EH (cell line): ENCODE measurements at places on chromosomes 7 and 10.

- DNase-seq, result no peak
These were observed 66.8 kb downstream of the MAD1L1 start for GRCh38 chr7:2165610-2166594.

DNA sequence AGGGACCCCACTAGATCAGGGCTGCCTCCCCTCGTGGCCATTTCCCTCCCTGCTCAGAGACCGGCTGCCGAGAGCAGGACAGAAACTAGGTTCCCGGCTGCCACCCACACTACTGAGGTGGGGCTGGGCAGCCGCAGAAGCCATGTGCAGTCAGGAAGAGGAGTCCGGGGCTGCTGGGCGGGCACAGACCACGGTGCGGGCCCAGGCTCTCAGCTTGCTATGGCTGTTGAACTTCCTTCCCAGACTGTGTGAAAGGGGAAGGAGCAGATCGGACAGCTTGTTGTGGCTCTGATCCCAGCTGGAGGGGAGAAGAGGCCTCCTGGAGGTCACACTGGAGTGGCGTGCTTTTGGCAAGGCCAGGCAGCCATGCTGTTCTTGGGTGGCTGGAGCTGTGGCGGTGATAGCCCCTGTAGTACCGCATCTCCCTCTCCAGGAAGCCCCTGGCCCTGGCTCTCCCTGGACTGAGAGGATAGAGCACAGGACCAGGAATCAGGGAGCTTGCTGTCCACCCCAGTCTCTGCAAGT is 56.8 kb downstream of the HK1 start:
- DNase-seq, result no peak

- DNase-seq, result no peak
These were observed 6.9 kb downstream of the MTG1 start for GRCh38 chr10:133400624-133401424.

DNA sequence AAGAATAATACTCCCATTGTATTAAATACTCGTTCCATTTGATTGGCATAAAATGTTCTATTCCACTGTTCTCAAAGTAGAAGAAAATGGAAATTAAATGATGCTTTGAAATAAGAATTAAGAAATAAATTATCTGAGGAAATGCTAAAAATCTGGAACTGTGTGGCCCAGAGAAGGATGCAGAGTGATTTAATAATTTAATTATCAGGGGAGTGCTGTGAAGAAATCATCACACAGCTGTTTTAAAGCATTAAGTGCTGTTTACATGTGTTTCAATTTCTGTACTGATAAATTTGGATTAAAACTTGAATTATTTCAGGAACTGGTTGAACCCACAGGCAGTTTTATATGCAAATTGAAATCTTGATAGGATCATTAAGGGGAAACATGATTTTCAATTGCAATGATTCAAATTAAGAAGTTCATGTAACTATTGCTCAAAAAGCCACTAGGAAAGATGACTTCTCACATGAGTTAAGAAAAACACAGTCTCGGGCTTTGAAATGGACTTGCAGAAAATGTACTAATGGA is 56.3 kb downstream of the COL28A1 start:
- no peak for DNase-seq
